GM12864 (cell line): ENCODE measurements at places on chromosomes 16 and 17.

DNA sequence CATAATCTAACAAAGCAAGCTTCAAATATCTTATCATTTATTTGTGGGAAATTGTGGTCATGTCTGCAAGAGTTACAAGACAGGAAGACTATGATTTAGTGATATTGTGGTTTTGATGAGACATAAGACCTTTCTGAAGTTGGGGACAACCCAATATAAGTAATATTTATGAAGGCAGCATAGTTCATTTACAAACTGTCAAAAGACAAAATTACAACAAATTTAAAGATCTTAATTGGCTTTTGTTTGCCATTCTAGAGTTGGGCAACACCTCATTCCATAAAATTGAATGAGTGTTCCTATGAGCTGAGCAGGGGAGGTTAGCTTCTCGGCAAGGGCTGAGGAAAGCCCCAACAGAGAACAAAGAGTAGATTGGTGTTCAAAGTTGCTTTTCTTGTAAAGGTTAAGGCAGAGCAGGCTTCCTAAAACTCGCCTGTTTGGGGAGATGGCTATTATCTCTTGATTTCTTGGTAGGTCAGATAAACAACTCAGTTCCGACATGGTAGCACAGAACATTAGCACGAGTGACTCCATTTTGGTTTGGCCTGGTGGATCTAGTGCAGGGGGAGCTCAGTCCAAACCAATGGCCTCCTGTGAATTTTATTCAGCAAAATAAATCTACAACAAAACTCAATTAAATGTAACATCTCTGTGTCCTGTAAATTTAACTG, 10.9 kb upstream of the MMD start:
- DNase-seq, result no peak

DNA sequence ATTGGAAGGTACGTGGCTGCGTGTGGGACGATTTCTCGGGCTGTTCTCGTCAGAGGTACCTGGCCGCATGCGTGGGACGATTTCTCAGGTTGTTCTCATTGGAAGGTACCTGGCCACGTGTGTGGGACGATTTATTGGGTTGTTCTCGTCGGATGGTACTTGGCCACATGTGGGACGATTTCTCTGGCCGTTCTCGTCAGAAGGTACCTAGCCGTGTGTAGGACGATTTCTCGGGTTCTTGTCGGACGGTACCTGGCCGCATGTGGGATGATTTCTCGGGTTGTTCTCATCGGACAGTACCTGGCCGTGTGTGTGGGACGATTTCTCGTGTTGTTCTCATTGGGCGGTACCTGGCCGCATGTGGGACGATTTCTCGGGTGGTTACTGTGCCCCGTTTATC, 50.1 kb upstream of the GNG13 start:
- no peak for DNase-seq

- no peak for DNase-seq
Measured at GRCh38 chr16:17784073-17784472, 313.3 kb upstream of the XYLT1 start.

DNA sequence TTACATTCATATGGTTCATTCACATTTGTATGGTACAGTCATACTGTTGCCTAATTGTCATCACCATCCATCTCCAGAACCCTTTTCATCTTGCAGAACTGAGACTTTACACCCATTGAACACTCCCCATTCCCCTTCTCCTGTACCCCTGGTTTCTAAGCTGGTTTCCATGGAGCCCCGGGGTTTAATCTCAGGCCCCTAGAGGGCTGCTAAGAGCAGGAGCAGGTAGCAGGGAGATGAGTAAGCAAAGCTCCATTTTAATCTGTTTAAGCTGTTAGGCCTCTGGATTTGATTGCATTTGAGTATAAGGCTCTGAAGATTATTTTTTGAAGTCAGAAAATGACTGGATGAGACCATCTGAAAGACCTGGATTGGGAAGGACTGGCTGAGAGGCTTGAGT, 68.5 kb upstream of the RPL38 start:
- no peak for DNase-seq

DNA sequence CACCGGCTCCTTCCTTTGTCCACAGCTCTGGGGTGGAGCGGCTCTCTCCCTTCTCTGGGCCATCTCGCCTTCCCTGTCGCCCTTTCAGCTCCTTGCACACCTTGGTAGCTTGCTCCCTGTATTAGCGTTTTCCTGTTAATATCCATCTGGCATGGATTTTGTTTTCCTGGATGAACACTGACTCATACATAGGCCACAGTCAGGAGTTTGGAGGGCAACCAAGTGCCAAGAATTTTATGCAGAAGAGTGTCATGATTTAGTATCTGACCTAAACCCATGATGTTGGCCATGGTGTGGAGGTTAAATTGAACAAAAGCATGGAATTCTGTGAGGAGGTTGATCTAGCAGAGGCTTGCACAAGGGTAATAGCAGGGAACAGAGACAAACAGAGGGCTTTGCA, 180.9 kb downstream of the AIPL1 start:
- DNase-seq, result no peak

DNA sequence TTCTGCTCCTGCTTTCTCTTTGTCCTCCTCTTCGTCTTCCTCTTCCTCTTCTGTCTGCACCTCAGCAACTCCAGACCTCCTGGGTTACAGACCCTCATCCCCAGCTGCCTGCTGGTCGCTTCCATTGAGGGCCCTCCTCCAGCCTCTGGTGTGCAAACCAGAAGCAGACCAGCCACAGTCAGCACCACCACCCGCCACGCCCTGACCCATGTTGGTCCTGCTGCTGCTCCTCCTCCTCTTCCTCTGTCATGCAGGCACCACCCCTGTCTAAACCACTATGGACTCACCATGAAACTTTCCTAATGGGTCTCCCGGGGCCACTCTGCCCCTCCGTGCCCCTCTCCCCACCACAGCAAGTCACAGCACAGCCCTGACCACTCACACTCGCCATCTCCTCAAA, 11.4 kb upstream of the OGFOD3 start:
- DNase-seq, result no peak

DNA sequence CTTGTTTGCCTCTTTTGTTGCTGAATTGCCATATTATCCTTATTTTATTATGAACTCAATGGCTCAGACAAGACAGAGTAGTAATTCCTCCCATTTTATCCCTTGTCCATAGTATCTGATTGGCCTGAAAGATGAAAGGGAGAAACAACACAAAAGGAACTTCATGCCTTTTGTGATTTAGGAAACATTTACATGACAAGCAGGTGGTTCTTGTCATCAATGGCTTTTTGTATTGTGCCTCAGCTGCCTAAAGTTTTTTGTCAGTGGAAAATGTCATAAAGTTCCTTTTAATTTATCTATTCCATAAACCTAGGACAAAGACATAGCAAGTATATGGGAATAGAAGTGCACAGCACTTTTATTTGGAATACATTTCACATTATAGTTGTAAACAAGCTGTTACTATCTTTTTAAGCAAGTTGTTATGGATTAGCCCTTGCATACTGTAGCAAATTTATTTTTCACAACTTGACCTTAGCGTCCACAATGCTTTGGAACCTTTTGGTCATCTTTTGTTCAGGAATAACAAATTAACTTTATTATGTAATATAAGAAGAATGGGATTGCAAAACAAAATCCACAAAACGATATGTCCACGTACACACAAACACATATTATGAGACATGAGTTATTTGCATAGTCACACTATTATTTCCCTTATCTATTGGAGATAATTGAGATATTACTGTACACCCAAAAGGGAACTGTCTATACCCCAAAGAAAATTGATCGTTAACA, 12.4 kb upstream of the MPHOSPH6 start:
- no peak for DNase-seq

DNA sequence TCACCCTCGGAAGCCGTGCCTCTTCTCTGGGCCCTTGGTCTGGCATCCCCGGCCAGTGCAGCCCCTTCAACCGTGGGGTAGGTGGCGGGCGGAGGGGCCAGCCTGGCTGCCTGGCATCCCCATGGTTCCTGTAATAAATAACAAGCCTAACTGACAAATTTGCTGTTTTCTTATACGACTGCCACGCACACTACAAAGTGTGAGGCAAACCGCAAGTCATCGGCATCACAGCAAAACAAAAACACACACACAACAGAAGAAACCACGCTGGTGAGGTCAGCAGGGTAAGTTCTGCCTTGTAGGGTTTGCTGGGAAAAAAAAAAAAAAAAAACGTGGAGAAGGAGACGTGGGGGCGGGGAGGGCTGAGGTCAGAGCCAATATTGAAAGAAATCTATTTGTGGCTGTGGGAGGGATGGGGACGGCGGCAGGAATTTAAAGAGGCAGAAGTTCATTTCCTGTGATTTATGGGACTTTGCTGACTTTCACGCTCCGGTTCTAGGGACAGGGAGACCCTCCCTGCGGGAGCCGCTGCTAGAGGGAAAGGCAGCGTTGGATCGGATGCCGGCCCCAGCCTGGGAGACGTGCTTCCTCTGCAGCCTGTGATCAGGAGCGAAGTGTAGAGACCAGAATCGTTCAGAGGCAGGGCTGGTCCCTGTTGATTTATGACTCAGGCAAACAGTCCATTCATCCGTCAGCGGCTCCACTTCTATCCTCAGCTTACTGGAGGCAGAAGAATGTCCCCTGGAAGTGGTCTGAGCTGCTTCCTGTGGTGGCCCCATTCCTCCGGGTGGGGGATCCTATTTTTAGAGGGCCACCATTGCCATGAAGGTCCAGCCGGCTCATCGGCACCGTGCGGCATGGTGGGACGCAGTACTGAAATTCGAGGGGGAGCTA, 162.8 kb downstream of the FOXL1 start:
- no peak for DNase-seq

- DNase-seq, result no peak
Measured at GRCh38 chr16:4734730-4735535, 596 bp downstream of the DNAAF8 start.

DNA sequence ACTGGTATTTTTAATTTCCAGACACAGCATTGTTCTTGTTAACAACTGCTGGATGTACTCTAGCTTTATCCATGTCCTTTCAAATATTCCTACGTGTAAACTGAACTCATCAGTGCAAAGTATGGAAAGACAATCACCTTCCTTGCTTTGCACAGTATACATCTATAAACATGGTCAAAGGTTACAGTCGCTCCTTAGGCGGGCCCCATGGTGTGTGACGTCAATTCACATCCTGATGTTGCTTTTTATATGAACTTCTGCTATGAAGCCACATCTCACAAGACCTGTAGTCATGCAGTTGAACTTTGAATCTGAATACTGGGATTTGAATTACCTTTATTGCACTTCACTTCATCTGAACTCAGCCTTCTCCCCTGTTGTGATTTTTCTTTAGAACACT, 447.6 kb upstream of the PSMD7 start:
- no peak for DNase-seq

DNA sequence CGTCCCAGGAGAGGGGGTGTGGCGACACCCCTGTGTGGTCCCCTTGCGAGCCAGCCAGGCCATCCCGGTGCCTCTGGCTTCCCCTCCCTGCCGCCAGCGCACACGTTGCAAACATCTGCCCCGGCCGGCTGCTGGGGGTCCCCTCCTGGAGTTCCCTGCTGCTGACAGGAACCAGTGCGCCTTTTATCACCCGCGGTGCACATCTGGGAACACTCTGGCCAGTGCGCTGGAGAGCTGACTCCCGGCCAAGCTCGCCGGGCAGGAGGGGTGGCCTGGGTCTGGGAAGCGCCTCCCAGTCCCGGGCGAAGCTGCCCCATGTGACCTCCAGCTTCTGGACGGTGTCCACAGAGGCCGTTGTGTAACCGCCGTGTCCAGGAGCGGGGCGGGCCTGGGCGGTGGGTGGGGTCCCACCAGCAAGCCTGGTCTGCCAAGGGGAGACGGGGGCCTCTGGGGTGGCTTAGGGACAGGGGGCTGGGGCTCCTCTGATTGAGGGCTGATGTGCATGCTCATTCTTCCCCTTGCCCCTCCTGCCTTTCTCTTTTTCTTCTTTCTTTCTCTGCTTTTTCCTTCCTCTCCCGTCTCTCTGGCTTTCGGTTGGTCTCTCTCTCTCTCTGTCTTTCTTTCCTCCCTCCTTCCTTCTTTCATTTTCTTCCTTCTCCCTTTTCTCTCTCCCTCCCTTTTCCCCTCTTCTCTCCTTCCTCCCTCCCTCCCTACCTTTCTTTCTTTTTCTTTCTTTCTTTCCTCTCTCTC, 25.2 kb upstream of the CIBAR2 start:
- DNase-seq, result no peak

DNA sequence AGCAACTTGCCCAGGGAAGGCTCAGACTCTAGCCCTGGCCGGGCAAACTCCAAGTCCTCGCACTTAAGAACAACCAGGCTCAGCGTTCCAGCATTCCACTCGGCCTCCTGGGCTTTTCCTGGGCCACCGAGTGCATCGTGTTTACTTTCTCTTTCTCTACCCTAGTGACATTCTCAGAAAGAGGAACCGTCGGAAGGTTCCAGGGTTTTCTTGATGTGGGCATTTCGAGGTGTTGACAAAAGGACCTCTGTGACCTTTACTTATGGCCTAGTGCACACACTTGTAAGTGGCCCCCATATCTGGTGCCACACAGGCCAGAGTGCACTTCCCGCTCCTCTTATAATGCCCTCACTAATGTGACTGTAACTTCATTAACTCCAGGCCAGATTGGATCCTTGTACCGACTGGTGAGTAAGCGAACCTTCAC, 3.1 kb upstream of the BANP start:
- no peak for DNase-seq

DNA sequence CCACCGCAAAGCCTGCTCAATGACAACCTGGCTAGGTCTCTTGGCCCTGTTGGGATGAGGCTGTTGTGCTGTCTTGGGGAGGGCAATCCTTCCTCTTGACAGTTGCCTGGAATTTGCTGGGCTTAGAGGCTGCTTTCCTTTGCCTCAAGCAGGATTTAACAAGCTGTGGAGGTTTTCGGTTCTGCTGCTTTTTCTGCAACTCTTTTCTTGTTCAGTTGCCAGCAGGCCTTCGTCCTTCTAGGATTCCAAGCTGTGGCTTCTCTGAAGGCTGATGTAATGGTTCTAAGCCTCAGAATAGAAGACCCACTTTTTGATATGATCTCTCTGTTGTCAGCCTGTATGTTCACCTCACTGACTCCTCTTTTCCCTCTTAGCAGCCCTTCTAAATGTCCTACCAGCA, 149.5 kb upstream of the HS3ST4 start:
- DNase-seq, result no peak

DNA sequence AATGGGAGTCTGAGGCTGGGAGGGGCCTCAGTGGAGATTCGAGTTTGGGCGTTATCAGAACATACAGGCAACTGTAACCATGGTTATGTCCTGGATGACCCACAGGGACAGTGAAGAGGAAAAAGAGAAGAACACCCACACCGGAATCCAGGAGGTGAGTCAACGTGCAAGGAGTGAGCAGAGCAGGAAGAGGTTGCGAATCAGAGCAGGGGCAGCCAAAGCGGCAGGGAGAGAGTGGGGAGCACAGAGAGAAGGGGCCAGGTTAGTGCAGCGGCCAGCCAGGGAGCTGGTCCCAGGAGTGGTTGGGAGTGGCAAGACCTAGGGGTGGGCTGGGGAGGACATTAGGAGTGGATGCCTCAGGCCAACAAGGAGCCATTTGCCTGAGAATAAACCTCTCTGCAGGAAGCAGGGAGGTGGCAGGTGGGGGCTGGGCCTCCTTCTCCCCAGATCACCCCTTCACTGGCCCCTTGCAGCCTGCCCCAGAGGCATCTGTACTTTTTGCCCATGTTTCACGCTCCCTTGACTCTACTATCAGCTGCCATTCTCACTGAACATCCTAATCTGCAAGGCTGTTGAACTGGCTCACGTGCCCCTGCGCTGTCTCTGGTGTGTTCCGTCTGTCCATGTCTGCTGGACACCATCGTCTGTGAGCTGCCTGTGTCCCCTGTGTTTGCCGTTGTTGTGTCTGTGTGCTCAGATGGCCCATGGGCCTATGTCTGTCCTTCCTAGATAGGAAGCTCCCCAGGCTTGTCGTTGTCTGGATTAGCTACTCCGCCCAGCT, 5.1 kb downstream of the KRT13 start:
- no peak for DNase-seq

- DNase-seq, result no peak
Measured at GRCh38 chr17:36000732-36001109, 632 bp downstream of the CCL15 start.

GRCh38 chr16:81210807-81211206, 27.7 kb upstream of the BCO1 start:
- DNase-seq, result no peak
